ENCODE measurements at places on chromosomes 6 and 20. TPM values are rescaled to one million over a fixed set of nuclear protein-coding genes. Genes with fewer than 3 reads are reported as not detected.

DEFB124 gene
- polyA plus RNA-seq, result not detected

SLC22A16 gene
- polyA plus RNA-seq, result not detected

MOXD1 gene
- 7.2 TPM for polyA plus RNA-seq

MRAP2 gene
- polyA plus RNA-seq, result not detected

ANKRD6 gene
- not detected for polyA plus RNA-seq

SULF2 gene
- polyA plus RNA-seq, result 2.2 TPM

TREML2 gene
- 9.1 TPM for polyA plus RNA-seq

APCDD1L gene
- 0.12 TPM for polyA plus RNA-seq
